ENCODE measurements at places on chromosomes 13 and 19.
A peak's percentile ranks its signal among the peaks of the same experiment; 100 is the strongest.

GRCh38 chr13:33270895-33271538 is 14.5 kb downstream of the STARD13 start:
- no peak for DNase-seq

DNA sequence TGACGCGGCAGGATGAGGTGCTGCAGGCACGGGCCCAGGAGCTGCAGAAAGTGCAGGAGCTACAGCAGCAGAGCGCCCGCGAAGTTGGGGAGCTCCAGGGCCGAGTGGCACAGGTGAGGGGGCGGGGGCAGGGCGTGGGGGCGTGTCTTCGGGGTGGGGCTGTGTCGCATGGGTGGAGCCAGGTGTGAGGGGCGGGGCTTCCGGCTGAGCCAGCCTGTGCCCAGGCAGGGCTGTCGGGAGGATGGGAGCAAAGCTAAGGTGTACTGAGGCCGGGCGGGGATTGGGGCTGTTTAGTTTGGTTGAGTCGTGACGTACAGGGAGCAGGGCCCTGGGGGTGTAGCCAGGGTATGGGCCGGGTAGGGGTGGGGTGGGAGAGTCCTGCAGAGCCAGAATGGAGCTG is 62.3 kb downstream of the KCNC3 start:
- no peak for DNase-seq

DNA sequence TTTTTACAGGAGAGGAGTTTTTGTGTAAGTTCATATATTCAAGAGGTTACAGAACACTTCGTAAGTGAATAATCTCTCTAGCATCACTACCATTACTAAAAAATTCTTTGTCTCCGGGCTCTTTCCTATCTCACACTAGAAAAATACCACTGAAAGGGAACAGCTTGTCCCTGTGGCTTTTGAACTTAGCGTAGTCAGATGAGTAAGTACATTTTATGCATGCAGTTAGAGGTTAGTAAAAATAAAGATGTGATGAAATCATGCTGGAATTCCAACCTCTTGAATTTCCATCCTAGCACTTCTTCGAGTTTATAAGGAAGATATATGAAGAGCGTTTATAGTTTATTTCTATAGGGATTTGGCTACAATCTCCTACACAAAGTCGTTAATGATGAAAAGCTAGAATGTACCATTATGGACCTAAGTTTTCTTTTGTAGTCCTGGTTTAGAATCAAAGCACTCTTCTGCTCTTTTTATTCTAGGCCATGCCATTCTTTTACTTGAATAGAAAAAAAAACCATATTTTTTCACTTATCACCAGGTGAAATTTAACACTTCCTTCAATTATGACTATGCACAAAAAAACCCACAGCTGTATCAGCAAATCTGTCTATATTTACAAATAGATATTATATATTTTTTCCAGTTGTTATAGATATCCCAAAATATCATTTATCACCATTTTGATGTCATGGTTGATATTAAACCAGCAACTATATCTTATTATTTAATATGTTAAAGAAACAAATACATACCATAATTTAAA is 139.9 kb upstream of the PCDH9 start:
- peak; percentile 69 for DNase-seq

- DNase-seq = peak; percentile 81
Observed at GRCh38 chr13:38262211-38262610, 87.4 kb upstream of the UFM1 start.

- DNase-seq = no peak
Observed at GRCh38 chr13:41462427-41462826, 5.1 kb downstream of the RGCC start.

GRCh38 chr13:28058866-28059613 is 41.3 kb downstream of the FLT3 start:
- no peak for DNase-seq

- DNase-seq = no peak
Observed at GRCh38 chr19:53866865-53867224, 838 bp upstream of the MYADM start.

- DNase-seq = no peak
Observed at GRCh38 chr13:47258384-47258783, 361.5 kb upstream of the HTR2A start.

- DNase-seq = no peak
Observed at GRCh38 chr13:94169454-94170144, 309.9 kb downstream of the DCT start.

DNA sequence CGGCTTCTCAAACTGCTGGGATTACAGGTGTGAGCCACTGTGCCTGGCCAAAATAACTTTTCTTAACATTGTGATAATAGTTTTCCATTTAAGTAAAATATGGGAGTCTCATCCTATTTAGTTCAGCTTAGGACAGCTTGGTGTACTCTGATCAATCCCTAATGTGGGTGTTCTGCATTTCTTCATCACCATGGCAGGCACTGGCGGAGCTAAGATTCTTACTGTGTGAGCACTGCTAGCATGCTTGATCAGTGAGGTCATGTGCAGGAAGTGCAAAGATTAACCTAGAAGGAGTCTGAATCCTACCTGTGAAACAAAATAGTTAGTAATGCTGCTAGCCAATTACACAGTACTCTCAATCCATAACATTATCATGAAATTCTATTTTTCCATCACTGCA is 1684.2 kb upstream of the SLC10A2 start:
- no peak for DNase-seq

- DNase-seq = no peak
Observed at GRCh38 chr19:45444318-45445041, 20.8 kb upstream of the ERCC1 start.

- DNase-seq = no peak
Observed at GRCh38 chr13:112428704-112429103, 52.5 kb downstream of the SPACA7 start.

DNA sequence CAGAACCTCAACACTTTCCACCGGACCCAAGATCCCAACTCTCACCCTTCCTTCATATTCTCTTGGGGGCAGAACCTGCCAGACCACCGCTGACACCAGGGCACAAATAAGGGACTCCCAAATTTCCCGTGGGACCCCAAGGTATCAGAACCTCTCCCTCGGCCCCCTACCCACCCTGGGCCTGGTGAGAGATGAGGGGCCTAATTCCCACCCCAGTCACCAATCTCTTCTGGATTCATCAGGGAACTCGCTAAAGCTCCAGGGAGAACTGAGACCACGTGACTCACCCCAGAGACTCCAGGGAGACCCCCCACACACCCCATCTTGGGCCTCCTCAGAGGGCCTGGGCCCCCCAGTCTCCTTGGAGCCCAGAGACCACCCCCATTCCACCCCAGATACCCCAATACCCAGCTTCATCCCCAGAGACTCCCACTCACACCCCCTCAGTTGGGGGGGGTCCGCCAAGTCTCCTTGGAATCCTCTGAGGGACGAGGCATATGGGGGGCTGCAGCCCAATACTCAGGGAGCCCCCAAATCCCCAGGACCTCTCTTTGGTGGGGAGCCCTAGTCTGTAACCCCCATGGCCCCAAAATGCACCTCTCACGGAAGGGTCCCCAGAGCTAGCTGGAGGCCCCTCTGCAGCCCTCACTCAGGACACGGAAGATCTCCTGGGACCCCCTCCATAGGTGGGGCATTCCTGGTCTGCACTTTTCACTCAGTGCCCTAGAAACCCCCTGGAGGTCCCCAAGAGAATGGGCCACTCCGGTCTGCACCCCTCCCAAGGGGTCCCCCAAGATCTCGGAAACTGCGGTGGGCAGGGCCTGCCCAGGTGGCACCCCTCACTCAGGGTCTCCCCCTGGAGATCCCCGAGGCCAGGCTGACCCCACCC is 1.6 kb downstream of the LMNB2 start:
- no peak for DNase-seq

- no peak for DNase-seq
Observed at GRCh38 chr13:113045251-113046127, 60.1 kb upstream of the F7 start.

DNA sequence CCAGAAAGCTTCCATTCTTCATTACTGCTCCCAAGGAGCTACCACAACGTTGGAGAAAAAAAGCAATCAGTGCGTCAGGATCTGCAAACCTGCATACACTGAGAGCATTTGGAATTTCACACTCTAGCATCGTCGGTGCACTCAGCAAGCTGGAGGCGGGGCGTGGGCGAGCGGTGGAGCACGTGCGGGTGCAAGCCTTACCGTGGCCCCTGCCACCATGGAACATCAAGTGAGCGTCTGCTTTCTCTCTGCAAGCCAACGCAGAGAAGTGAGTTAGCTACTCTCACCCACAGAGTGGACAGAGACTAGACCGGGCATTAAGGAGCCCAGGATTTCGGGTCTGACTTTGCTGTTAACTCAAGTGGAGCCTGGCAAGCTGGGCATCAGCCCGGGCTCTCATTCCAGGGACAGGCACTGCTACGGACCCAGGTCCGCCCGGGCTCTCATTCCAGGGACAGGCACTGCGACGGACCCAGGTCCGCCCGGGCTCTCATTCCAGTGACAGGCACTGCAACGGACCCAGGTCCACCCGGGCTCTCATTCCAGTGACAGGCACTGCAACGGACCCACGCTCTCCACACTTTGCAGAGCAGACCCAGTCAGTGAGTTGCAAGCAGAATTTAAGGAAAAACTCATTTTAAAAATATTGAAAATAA is 124.1 kb upstream of the SPACA7 start:
- no peak for DNase-seq

- DNase-seq = no peak
Observed at GRCh38 chr19:30469774-30470173, 97.6 kb downstream of the ZNF536 start.

DNA sequence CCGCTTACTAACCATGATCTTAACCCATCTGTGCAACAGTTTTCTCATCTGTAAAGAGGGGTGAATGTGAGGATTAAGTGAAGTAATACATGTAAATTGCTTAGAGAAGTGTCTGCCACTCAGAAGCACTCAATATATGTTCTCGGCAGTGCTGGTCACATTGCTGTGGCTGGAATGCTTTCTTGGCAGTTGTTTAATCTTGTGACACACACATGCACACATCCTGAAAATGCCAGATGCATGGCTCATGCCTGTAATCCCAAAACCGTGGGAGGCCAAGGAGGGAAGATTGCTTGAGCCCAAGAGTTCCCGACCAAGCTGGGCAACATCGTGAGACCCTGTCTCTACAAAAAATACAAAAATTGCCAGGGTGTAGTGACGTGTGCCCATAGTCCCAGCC is 4.9 kb upstream of the DMKN start:
- DNase-seq = peak; percentile 93

GRCh38 chr19:50401605-50402450 is 16.9 kb upstream of the SPIB start:
- DNase-seq = no peak

- DNase-seq = peak; percentile 97
Observed at GRCh38 chr13:80083853-80084676, 256.9 kb downstream of the SPRY2 start.

DNA sequence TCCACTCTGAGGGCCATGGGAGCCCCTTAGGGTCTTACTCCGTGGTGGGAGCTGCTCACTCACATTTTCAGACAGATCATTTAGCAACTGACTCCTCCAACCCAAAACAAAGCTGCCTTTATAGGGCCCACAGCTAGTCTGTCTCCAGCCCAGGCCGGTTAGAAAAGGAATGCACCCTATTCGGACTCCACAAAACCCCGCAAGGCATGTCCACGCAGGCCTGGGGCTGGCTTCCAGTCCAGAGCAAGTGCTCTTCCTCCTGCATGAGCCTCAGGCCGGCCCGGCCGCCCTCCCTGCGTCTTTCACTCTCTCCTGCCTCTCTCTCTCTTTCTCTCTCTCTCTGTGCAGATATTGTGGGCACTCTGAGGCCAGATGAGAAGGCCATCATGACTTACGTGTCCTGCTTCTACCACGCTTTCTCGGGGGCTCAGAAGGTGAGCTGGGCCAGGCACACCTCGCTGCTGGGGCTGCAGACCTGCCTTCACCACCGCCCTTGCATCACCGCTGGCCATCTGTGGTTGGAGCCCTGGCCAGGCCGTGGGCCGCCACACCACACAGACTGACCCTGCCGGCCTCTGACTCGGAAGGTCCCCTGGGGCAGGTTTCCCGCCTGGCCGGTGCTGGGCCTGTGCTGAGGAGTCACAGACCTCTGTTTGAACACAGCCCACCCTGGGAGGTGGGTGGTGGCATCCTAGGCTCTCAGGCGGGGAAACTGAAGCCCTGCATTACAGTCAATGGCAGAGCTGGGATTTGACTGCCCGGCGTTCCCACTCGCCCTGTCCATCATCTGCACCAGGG is 33.1 kb downstream of the CAPN12 start:
- DNase-seq = no peak

GRCh38 chr13:49635599-49636433 is 7.5 kb downstream of the ARL11 start:
- DNase-seq = peak; percentile 31

- no peak for DNase-seq
Observed at GRCh38 chr19:48741129-48741999, 954 bp upstream of the RASIP1 start.

- no peak for DNase-seq
Observed at GRCh38 chr13:98068521-98068920, 74.4 kb upstream of the FARP1 start.

DNA sequence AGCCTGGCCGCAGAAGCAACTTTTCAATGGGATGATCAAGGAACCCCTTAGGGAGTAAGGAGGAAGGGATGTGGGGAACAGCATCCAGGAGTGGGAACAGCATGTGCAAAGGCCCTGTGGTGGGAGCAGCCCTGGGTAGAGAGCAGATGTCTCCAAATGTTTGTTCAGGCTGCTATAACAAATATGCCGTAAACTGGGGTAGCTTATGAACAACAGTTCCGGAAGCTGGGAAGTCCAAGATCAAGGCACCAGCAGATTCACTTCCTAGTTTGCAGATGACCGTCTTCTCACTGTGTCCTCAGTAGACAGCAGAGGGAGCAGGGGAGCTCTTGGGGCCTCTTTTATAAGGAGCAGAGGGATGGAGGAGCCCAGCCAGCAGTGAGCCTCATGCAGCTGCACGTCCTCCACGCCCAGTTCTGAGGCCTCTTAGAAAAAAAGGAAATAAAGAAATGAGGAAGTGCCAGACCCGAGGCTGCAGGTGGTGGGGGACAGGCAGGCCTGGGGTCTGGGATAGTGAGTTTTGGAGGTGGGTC is 4.2 kb upstream of the LRRC25 start:
- DNase-seq = peak; percentile 41

Measured in fibroblast of skin of left quadriceps (primary cell).